BJ (cell line): ENCODE measurements at places on chromosomes 2 and 18.

- DNase-seq: no peak
These were observed 42.6 kb downstream of the ASAP2 start for GRCh38 chr2:9249020-9249800.

DNA sequence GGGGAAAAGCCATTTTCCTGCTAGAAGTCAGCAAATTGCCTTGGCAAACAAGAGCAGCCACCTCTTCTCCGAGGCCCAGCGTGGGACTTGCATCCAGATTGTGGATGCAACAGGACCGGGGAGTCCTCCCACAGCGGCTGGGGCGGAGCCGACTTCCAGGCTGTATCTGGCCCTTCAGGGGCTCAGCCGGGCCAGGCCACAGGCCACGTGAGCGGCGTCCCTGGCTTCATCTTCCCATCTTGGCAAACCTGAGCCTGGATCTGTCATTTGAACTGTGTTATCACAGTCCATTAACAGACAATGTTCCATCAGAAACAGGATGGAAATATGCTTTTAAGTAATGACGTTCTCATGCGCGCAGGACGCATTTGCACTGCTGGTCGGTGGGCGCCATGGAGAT, 483.5 kb upstream of the SALL3 start:
- no peak for DNase-seq

GRCh38 chr2:12990523-12990922, 273.8 kb downstream of the TRIB2 start:
- no peak for DNase-seq

GRCh38 chr2:212538305-212539071, at the start of gene ERBB4:
Gene ERBB4, minus strand, starts transcription at chr2:212538802. Its CDS starts 272 bp downstream, at chr2:212538530.
- DNase-seq: no peak

DNA sequence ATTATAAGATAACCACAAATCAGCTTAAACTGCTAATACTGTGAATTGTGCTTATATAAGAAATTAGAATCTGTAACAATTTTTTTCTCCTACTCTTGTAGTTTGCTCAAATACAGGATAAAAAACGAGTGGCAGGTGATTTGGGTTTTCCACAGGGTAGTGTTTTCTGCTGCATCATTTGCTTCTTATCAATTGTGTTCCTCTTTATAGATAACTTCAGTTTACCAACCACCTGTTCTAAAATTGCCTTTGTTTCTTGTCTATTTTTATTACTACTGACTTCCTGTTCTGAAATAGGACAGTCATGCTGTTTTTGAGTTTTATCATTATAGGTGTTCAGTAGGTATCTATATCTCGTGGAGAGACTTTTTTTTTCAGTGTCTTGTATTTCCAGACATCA, 56.9 kb downstream of the MFSD6 start:
- DNase-seq: no peak

GRCh38 chr2:196291873-196292800, 120.8 kb upstream of the STK17B start:
- no peak for DNase-seq

DNA sequence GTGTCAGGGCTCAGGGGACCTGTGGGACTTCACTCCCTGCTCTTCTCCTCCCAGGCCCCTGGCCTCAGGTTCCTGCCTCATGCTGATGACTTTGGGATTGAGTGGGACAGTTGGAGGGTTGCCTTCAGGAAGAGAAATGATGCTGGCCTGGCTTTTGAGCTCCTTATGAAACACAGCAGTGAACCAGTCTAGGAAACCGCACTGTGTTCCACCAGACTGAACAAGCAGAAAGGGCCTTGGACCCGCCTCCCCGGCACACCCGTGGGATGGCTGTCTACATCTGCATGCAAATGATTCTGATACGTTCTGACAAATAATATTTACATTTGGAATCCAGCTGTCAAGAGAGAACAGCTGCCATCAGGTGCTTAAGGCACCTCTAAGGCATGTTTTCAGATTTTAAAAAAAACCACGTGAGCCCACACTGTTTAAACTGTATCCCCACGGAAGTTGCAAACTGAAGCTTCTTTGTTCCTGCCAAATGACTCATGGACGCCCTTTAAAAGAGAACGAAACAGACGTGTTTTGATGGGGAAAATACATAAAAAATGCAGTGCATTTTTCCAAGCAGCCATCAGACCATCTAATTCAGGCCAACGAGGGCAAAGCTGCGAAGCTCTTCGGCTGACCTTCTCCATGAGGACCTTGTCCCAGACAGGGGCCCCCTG, 27.6 kb upstream of the ASAP2 start:
- DNase-seq: peak; percentile 52

DNA sequence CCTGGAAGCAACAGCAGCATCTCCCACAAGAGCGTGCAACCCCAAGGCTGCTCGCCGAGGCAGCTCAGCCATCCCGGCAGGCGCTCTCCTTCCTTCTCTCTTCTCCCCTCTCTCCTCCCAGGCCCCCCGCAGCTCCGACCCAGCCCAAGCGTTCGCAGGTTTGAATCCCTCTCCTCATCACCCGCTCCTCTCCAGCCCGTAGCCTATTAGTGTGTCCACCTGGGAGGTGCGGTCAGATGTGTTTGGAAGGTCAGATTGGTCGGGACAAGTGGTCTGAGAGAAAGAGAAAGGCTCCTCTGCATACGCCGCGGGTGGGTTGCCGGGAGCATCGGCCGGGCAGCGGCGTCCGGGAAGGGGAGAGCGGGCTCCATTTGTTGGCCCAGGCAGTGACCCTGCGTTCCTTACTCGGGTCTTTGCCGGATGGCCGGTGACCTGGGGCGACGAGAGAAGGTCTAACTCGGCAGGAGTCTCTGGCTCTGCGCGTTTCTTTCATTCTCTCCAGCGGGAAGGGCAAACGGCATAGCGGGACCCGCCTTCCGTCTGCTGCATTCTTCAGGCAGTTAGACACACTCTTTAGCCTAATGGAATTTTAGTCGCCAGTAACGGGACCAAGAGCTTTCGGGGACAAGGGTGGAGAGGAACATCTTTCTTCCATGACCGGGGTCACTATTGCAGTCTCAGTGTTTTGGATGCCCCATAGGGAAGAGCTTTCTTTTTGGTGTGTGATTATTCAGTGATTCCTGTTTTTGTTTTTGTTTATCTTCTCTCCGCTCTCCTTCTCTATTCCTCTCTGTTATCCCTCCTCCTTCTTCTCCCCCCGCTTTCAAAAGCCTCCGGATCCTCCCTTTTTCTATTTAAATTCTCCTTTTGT, 1.1 kb upstream of the TMEFF2 start:
- no peak for DNase-seq

DNA sequence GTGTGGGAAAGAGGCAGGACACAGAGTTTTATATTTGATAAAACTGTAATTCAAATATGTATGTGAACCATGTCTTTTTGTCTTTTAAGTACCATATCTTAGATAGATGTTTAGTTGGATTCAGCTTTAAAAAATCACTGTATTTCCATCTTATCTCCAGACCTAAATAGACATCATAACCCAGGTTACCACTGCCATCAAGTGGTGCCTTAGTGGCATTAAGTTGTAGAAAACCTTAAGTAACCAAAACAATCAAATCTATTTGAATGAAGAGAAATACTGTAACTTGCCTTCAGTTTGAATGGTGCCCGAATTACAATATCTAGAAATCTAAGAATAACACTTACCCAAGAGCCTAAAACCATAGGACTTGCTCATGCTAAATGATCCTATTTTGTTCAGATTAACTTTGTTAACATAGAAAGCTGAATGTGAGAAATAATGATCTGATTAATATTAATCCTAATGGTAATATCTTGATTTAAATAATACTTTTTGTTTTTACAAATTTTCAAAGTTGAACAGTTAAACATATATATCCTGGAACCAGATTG, 92.5 kb upstream of the MAP2 start:
- no peak for DNase-seq

DNA sequence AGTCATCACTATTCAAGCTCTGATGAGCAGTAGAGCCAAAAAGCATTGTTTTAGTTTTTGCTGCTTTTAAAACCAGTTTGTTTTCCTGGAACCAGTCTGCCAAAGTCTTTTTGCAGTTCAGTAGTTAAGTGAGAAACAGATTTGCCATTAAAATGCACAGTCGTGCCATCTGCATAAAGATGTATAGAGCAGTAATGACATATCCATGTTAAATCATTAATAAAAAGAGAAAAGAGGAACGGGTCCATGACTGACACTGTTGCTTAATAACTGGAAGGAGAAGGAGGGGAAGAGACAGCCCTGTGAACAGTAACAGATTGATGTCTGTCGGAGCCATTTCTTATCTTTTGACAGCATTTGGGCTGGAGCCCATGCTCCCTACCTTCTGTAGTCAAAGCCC, 704.6 kb downstream of the SATB2 start:
- no peak for DNase-seq

DNA sequence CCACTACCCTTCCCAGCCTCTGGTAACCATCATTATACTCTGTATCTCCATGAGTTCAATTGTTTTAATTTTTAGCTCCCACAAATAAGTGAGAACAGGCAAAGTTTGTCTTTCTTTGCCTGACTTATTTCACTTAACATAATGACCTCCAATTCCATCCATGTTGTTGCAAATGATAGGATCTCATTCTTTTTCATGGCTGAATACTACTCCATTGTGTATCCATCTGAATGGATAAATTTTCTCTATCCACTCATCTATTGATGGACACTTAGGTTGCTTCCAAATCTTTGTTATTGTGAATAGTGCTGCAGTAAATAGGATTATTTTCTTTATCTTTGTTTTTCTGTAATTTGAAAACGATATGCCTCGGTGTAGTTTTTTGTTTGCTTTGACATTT, 26.2 kb downstream of the ANKAR start:
- no peak for DNase-seq

- no peak for DNase-seq
These were observed 35.2 kb downstream of the UXS1 start for GRCh38 chr2:106158871-106159270.

DNA sequence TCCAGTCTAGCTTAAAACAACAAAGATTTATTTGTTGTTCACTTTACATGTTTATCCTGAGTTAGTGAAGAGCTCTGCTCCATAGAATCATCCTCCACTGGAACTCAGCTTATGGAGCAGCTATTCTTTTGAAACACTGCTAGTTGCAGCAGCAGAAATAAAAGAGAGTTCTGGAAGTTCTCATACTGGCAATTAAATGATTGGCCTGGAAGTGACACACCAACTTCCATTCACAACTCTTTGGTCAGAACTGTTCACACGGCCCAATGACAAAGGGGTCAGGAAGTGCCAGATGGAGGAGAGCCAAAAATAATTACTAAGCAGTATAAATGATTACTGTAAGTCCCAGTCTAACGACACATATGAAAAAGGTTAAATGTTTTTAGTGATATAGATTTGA, 39.1 kb downstream of the FBXO11 start:
- peak; percentile 39 for DNase-seq

DNA sequence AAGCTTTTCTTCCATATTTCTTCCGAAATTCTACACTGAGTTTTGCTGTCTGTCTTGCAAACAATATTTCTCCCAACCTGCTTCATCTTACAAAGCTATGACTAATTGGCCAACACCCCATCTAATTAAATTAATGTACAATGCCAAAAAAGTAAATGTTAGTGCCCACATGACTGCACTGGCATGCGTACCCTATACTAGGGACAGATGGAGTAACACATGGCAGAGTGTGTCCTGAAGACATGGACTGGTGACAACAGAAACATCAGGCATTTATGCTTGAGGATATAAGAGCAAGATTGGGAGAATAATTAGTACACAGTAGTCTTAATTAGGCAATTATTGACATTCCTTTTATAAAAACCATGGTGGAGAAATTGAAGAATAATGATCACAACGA, 66.8 kb downstream of the MREG start:
- no peak for DNase-seq
